Activated CD8-positive, alpha-beta memory T cell treated with anti-CD3 and anti-CD28 coated beads for 4 hours (primary cell): ENCODE measurements at places on chromosomes 4 and X.

GRCh38 chrX:55716937-55717336 is 612 bp upstream of the RRAGB start:
- no peak for DNase-seq

- no peak for DNase-seq
These were observed 13.8 kb upstream of the ATOH1 start for GRCh38 chr4:93814722-93815121.

GRCh38 chr4:77385124-77385969 is 220.3 kb upstream of the CXCL13 start:
- peak; percentile 15 for DNase-seq

DNA sequence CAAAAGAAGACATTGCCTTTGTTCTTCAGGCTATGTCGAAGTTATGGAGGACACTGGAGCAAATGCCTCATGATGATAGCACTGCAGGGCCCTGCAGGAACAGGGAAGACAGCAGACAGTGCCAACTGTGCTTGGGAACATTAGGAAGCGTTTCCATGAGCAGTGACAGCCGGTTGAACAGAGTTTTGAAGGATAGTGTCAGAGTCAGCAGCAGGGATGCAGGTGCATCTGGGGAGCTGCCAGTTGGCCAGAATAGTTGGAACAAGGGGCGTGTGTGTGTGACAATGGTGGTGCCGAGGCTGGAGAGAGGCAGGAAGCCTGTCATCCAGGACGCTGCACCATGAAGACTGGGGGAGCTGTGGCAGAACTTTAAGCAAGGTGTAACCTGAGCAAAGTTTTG is 88.6 kb downstream of the SHROOM3 start:
- no peak for DNase-seq

GRCh38 chr4:53522334-53522733 is 69.0 kb downstream of the LNX1 start:
- DNase-seq, result no peak

- DNase-seq, result no peak
These were observed 340.3 kb downstream of the ZNF674 start for GRCh38 chrX:46204721-46205422.

DNA sequence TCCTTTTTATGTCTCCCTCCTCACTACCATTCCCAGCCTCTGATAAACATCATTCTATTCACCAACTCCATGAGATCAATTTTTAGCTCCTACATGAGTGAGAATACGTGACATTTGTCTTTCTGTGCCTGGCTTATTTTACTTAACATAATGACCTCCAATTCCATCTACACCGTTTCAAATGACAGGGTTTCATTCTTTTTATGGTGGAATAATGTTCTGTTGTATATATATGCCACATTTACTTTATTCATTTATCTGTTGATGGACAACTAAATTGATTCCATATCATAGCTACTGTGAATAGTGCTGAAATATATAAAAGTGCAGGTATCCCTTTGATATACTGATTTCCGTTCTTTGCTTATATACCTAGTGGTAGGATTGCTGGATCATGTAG is 503.9 kb downstream of the SMARCA1 start:
- no peak for DNase-seq
